ENCODE measurements at places on chromosomes 3 and 15.

- DNase-seq = peak; percentile 86
Measured at GRCh38 chr15:47717036-47717612, at the start of gene SEMA6D. Gene SEMA6D, plus strand, starts transcription at chr15:47717505. Its CDS starts 42,294 bp downstream, at chr15:47759799.

DNA sequence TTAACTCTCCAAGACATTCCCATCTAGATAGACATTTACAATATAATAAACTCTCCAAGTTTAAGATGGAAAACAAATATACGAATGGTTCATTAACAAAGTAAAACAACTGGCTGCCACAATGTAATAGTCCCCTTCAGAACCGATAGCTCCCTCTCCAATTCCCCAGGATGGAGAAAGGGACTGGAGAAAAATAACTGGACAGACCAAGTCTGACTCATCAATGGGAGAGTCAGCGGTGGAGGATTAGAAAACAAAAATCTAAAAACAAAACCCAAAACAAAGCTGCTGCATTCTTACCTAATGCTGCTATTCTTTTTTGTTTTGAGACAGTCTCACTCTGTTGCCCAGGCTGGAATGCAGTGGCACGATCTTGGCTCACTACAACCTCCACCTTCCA lies 468.1 kb downstream of the SHQ1 start:
- DNase-seq = peak; percentile 35

DNA sequence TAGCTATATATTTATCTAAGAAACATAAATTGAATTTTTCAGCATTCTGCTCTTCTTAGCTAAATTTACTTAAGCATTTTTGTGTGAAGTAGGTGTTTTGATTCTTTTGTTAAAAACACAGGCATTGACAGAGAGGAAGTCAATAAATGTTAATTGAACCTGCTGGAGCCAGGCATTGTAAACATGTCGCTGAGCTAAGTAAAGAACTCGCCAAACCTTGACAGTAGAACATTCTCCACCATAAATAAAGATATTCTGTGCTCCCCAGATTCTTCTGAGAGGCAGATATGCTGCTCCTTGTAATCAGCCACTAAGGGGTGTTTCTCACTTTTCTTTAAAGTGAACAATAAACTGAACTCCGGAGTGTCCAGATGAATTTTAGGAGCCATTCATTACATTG lies 38.4 kb downstream of the SYNM start:
- no peak for DNase-seq

DNA sequence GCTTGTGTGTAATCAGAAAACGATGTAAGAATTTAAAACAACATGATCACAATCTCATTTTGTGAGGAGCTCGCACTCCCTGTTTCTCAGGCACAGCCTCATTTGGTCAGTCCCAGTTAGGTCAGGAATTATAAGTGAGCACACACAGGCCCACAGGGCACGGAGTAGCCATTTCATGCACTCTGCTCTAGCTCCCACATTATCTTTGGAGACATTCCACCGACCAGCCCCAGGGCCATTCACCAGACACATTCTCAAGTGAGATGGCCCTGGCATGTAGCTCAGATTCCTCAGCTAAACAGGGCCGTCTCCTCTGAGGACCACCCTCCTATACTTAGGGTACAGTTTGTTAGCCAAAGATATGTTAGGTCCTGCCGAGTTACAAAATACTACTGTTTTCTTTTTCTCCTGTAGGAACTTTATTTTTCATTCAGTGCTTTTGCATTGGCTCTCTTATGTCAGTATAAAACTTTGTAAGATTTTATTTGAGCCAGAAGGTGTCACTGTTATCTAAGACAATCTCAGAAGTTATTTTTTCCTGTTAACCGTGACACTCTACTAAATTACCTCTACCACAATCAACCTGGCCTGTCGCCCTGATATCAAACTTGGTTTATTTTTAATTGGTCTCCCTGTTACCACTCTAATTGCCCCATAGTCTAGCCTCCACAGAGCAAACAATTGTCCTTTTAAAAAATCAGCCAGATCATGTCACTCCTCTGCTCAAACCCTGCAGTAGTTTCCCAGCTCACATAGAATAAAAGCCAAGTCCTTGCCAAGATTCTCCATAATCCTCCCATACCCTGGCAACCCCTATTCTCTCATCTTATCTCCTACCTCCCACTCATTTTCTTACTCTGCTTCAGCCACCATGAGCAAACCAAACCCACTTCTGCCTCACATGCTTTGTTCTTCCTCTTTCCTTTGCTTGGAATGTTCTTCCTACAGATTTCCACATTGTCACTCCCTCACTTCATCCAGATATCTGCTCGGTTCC lies 105.7 kb downstream of the PPP2R3A start:
- DNase-seq = peak; percentile 33

GRCh38 chr15:97761110-97761509 lies 199.4 kb upstream of the ARRDC4 start:
- no peak for DNase-seq

- DNase-seq = no peak
Measured at GRCh38 chr15:33314069-33314468, 3.3 kb downstream of the RYR3 start.

GRCh38 chr3:172135185-172135584 lies 95.8 kb downstream of the FNDC3B start:
- no peak for DNase-seq

- no peak for DNase-seq
Measured at GRCh38 chr3:50587373-50587772, 18.1 kb downstream of the HEMK1 start.

- DNase-seq = no peak
Measured at GRCh38 chr15:74674161-74674560, 21.7 kb downstream of the EDC3 start.

DNA sequence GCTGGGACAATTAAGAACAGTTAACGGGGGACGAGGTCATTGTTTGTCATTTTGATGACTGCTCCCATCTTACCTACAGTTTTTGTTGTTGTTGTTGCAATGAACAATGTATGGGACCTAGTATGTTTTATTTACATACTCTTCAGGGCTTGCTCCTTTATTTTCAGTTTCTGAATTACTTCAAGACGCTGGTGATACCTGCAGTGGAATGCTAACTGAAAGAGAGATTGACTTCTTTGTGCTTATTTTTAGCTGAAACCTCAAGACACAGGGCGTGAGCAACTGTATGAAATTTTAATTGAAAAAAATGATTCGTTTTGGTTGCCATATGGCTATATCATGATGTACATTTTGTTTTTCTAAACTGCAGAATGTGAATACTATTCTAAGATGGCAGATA lies 297.9 kb downstream of the EDEM1 start:
- no peak for DNase-seq

- DNase-seq = no peak
Measured at GRCh38 chr15:31086344-31086743, 15.2 kb downstream of the TRPM1 start.

GRCh38 chr3:128568602-128569490 lies 75.8 kb upstream of the GATA2 start:
- no peak for DNase-seq

DNA sequence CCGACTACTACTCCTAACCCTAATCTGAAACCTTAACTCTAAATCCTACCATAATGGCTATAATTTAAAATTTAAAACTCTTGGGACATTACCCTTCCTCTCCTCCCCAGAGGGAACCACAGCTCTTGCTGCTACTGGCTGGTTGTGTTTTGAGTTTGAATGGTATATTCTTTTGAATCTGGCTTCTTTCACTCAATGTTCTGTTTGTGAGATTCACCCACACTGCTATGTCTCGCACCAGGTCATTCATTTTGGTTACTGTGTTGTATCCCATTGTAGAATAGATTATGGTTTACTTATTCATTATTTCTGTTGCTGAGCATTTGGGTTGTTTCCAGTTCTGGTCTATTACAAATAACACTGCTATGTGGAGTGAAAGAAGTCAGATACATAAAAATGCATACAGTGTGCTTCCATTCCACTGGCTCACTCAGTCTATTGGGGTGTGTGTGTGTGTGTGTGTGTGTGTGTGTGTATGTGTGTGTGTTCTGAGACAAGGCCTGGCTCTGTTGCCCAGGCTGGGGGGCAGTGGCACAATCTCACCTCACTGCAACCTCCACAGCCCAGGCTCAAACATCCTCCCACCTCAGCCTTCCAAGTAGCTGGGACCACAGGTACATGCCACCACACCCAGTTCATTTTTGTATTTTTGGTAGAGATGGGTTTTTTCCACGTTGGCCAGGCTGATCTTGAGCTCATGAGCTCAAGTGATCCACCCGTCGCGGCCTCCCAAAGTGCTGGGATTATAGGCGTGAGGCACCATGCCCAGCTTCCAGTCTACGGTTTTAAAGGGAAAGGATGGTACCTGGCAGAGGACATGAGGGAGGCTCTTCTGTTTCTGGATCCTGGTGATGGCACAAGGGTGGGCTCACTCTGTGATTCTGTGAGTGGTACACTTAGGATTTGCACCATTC lies 19.2 kb upstream of the SYNM start:
- DNase-seq = peak; percentile 55

GRCh38 chr15:98625614-98626013 lies 22.7 kb upstream of the IGF1R start:
- no peak for DNase-seq

- DNase-seq = no peak
Measured at GRCh38 chr3:193816656-193817311, 223.8 kb downstream of the OPA1 start.

DNA sequence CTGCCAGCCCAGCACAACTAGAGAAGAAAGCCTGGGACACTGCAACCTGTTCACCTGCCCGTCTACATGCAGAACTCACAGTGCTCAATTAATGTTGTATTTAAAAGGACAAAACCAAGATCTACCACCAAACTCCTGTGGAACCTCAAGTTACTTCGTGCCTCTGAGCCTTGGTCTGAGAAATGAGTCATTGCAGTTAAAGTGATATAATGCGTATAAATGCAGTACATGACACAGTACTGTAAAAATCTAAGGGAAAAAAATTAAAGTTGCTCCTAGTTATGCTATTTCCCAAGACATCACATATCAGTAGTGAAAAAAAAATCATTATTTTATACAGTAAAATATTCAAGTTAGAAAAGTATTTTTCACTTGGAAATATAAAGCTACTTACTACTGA lies 138.9 kb downstream of the ZIC4 start:
- DNase-seq = no peak

GRCh38 chr3:136883967-136884720 lies 22.1 kb downstream of the NCK1 start:
- no peak for DNase-seq

DNA sequence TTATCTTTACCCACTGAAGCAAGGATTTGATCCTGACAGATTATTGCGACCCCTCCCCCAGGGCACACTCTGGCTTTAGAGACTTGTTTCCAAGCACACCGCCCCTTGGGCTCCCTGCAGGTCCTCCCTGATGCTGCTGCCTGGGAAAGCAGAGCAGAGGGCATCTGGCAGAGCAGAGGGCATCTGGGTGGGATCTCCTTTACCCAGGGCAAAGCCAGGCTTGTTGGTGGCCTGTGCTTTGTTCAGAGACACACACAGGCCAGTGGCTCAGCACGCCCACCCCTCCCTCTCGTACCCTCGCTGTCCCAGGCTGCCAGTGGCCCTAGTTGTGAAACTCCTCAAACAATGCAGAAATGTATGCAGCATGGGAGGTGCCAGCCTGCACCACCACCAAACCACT lies 4.8 kb downstream of the KLF13 start:
- no peak for DNase-seq

- peak; percentile 19 for DNase-seq
Measured at GRCh38 chr3:67090474-67090873, 92.4 kb downstream of the KBTBD8 start.

GRCh38 chr3:110894574-110894973 lies 177.0 kb upstream of the NECTIN3 start:
- no peak for DNase-seq

GRCh38 chr3:120357807-120358206 lies 8.7 kb upstream of the LRRC58 start:
- no peak for DNase-seq

DNA sequence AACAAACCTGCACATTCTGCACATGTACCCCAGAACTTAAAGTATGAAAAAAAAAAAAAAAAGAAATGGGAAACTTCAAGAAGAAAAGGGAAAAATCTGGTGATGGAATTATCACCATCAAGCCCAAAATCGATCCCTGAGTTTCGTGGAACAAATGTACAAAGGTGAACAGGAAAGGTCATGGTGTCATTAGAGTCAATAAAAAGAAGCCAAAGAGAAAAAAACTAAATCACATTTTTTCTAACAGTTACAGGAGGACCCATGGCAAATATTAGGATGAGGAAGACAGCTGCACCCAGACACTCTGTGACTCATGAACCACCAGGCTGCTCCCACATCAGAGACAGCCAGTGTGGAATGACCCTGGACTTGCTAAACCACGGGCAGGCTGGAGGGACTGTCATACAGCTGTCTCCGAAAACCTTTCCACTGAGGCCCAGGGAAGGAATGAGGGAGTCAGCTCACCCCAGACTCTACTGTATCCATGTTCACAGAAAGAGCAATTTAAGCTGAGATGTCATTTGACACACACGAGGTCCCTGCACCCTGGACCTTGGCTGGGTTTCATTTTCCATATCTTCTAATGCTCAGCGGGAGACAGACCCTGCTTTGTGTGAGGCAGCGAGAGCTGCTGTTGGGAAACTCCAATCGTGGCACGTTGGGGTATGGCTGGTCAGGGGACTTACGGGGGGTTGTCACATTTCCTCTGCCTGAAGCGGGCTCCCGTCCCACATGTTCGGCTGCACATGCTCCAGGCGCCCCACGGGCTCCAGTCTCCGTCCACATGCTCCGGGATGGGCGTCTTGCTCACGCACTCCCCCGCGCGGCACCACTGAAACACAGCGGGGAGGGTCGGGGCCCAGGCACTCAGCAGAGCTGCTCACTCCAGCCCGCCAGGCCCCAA lies 210.2 kb downstream of the ADAMTS17 start:
- no peak for DNase-seq

DNA sequence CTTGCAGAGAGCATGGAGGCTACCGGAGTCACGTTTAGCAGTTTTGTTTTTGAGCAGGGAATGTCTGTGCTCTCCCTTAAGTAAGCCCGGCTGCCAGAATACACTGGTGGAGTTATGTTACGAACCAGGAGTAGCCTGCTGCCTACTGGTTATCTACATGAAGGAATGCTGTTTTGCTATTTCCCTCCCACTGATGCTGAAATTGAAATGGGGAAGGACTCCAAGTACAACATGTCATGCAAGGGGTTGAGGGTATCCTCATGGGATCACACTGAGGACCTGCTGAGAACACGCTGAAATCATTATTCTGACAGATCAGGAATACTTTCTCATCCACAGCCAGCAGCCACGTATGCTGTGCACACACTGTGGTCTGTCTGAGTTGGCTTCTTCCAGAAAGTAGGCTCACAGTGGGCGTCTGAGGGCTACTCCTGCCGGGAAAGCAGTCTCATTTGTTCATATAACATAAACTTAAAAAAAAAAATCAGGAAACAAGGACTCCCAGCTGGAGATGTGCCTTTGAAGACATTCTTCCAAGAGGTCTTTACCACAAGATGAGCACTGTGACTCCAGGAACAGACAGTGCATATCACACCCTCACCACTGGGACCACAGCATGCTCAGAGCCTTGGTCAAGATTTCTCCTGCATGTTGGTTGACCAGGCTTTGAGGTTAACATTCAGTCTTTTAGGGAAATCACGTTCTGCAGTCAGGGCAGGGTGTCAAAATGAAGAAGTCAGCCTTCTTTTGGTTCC lies 300.4 kb upstream of the RASGRP1 start:
- peak; percentile 99 for DNase-seq
